ENCODE measurements at places on chromosomes 6 and 20.

GRCh38 chr6:113162739-113163138 is 694.4 kb upstream of the MARCKS start:
- no peak for DNase-seq

GRCh38 chr6:164216368-164216767 is 801.9 kb downstream of the QKI start:
- peak; percentile 11 for DNase-seq

DNA sequence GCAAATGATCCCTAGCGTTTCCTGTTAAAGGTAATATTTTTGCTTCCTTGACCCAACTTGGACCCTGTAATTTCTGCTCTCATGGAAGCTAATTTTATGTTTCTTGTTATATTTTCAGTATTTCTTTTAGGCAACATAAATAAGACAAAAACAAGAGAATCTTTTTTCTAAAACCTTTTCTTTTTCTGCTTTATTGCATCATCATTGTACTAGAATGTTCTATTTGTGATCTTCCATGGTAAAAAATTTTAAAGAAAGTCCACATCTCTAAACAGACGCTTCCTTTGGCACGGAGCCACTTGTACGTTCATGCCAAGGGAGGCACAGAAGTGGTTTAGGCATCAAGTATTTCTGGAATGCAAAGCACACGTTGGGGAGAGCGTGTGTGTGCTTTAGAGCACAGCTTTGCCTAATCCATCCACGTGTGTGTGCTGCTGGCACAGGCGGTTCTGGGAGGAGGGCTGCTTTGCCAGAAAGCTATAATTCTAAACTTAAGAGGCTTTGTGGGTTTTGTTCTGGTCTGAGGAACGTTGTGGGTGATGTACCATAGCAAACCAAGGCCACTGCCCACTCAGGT is 98.3 kb downstream of the SASH1 start:
- no peak for DNase-seq

GRCh38 chr6:112330879-112331265 is 16.3 kb upstream of the RFPL4B start:
- no peak for DNase-seq

GRCh38 chr6:84213217-84213616 is 14.2 kb downstream of the CEP162 start:
- no peak for DNase-seq

DNA sequence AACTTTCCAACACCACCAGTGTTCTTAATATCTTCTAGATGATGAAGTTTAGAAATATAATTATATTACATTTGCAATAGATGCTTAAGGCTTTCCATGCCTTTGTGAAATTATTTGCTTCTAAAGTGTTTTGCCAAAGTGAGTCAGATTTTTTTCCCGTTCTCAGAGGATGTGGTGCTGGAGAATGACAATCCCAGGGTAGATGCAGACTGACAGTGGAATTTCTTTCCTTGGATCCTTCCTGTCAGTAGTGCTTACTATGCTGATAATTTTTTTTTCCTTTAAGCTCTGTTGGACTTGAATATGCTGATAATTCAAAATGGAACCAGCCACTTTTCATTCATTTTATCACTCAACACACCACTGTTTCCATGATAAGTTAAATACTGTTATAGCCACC is 59.9 kb upstream of the SOX4 start:
- no peak for DNase-seq

- no peak for DNase-seq
Measured at GRCh38 chr6:134619789-134620188, 301.9 kb upstream of the SGK1 start.

- DNase-seq, result no peak
Measured at GRCh38 chr6:135274561-135275293, 93.6 kb downstream of the MYB start.

- DNase-seq, result no peak
Measured at GRCh38 chr6:2042956-2043648, 202.3 kb downstream of the GMDS start.

GRCh38 chr6:27836783-27837624 is 75.2 kb downstream of the OR2B2 start:
- DNase-seq, result peak; percentile 43

GRCh38 chr20:62186887-62187866 is 4.3 kb downstream of the MTG2 start:
- DNase-seq, result no peak

Measured in NCI-H1694 (cell line).